ENCODE measurements at places on chromosomes 1 and 21.

DNA sequence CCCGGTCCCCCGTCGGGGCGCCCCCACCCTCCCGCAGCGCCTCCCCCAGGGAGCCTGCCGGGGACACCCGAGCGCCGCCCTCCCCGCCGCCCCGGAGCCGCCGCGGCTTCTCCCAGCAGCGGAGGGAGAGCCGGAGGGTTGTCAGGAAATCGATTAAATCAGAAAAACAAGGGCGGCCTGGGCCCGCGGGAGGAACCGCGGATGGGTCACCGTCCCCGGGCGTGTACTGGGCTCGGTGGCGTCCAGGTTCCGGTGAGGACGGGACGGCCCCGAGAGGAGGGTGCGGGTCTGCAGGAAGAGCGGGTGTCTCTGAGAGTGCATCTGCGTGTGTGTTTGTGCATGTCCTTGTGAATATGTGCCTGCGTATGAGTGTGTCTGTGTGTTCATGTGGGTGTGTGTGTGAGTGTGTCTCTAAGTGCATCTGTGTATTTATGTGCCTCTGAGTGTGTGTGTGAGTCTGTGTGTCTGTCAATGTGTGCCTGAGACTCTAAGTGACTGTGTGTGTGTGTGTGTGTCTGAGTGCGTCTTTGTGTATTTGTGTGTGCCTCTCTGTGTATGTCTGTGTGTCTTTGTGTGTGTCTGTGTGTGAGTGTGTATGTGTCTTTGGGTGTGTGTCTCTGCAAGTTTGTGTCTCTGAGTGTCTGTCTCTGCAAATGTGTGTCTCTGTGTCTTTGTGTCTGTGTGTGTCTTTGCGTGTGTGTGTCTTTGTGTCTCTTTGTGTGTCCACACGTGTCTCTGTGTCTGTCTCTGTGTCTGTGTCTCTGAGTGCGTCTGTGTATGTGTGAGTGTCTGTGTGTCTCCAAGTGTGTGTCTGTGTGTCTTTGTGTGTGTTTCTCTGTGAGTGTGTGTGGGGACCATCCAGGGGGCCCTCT is 1.1 kb downstream of the SPSB1 start:
- peak; percentile 39 for DNase-seq

- DNase-seq, result no peak
Observed at GRCh38 chr1:230067871-230068620, 1.0 kb downstream of the GALNT2 start.

GRCh38 chr1:38310079-38310478 is 263.5 kb upstream of the POU3F1 start:
- no peak for DNase-seq

- no peak for DNase-seq
Observed at GRCh38 chr1:81006502-81006901, 794.2 kb upstream of the ADGRL2 start.

DNA sequence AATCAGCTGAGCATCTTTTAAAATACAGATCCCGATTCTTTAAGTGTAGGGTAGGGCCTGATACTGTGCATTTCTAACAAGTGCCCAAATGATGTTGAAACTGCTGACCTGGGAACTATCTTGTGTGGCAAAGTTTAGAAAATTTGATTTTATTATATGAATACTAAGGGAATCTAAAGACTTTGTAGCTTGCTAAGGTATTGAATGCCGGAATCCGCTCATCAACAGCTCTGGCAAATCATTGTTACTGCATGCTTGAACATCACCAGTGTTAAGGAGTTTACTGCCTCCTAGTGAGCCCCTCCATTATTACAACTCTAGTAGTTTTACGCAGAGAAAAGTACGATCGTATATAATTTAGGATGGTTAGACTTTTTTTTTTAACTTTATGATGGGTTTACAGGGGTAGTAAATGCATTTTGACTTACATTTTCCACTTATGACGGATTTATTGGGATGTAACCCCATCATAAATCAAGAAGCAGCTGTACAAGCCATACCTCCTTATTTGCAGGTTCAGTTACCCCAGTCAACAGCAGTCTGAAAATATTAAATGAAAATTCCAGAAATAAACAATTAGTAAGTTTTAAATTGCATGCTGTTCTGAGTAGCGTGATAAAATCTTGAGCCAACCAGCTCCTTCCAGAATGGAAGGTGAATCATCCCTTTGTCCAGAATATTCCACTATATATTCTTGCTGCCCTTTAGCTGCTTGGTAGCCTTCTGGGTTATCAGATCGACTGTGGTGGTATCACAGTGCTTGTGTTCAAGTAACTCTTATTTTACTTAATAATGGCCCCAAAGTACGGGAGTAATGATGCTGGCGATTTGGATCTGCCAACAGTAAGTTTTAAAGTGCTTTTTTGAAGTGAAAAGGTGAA is 892 bp downstream of the TYW3 start:
- peak; percentile 75 for DNase-seq

- no peak for DNase-seq
Observed at GRCh38 chr1:200794506-200795065, 55.9 kb downstream of the CAMSAP2 start.

- DNase-seq, result no peak
Observed at GRCh38 chr1:118169016-118169415, 16.0 kb downstream of the SPAG17 start.

DNA sequence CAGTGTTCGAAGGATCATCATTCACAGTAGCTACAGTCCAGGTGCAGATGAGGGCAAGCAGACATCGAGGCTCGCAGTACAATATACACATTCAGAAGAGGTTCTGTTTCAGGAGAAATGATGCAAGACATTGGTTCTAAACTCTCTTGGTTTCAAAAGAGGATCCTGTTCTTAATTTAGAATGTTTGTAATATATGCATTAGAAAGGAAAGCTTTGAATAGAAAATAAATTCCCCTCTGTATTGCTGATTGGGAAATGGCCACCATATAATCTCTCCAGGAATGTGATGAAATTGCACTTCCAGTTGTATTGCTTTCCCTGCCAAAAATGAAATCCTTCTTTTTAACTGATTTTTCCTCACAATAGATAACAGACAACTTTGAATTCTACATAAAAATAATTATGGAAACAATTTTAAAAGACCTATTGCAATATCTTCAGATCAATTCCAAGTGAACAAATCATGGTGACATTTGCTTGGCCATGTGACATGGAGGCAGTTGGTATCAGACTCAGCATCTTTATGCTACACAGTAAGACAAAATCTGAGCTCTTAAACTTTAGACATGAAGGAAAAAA is 27.6 kb upstream of the SIPA1L2 start:
- DNase-seq, result no peak

Measured in RCC 7860 (cell line).